GM23338 (cell line): ENCODE measurements at places on chromosomes 2 and 18.

GRCh38 chr2:237671466-237672138, 44.2 kb downstream of the LRRFIP1 start:
- no peak for DNase-seq

DNA sequence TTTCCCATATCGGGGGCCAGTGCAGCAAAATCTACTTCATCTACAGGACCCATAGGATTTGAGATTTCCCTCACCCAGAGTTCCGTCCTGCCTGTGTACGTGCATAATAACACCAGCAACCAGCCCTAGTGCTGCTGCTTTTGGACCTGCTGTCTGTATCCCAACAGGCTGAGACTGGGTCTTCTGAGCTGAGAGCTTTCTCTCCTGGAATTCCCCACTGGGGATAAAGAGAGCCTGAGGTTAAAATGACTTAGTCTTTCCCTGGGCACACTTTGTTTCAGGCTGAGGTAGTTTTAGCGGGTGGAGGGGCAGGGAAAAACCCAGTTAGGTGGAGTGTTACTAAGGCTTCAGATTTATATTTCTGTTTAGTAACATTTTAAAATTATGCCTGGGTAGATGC, 62.5 kb downstream of the SERTAD2 start:
- DNase-seq: no peak

DNA sequence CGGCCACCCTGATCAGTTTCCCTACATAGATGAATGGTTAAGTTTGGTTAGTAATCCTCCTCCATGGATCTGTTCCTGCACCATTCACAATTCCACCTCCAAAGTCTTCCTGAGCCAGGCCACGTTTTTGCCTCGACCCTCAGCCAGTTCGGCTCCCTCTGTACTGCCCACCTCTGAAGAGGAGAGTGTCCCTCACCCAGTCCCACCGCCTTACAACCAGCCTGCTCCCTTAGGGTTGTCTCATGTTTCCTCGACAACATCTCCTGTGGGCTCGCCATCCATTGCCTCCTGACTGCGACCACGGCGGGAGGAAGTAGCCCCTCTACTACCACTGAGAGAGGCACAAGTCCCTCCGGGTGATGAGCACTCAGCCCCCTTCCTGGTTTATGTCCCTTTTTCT, 338.0 kb upstream of the CNTNAP5 start:
- no peak for DNase-seq

DNA sequence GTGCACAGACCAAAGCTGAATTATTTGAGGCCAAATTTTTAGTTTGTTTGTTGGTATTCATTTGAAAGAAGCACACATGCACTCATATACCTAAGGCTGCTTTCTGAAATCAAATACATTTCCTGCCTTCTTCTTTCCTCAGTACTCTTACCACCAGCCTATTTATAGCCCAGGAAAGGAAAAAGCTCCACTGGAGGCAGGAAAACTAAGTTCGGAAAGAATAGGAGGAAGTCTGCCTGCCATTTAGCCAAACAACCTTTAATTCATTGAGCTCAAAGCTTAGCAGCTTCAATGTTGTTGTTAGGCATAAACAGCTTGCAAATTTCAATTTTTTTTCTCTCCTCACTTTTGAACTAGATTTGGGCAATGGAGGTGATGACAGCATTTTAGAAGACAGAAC, 40.4 kb upstream of the RASGRP3 start:
- no peak for DNase-seq

DNA sequence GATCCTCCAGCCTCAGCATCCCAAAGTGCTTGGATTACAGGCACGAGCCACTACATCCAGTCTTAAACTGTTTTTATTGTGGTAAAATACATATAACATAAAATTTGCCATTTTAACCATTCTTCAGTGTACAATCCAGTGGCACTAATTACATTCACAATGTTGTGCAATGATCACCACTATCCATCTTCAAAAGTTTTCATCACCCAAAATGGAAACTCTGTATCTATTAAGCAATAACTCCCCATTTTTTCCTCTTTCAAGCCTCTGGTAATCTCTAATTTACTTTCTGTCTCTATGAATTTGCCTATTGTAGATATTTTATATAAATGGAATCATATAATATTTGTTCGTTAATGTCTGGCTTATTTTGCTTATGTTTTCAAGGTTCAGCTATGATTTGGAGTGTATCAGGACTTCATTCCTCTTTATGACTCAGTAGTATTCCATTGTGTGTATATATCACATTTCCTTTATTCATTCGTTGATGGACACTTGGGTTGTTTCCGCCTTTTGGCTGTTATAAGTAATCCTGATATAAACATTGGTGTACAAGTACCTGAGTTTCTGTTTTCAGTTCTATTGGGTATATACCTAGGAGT, 71.8 kb downstream of the GFPT1 start:
- no peak for DNase-seq
